ENCODE measurements at places on chromosomes 16 and 17.

- DNase-seq, result no peak
Observed at GRCh38 chr17:51133365-51133764, 12.7 kb upstream of the SPAG9 start.

DNA sequence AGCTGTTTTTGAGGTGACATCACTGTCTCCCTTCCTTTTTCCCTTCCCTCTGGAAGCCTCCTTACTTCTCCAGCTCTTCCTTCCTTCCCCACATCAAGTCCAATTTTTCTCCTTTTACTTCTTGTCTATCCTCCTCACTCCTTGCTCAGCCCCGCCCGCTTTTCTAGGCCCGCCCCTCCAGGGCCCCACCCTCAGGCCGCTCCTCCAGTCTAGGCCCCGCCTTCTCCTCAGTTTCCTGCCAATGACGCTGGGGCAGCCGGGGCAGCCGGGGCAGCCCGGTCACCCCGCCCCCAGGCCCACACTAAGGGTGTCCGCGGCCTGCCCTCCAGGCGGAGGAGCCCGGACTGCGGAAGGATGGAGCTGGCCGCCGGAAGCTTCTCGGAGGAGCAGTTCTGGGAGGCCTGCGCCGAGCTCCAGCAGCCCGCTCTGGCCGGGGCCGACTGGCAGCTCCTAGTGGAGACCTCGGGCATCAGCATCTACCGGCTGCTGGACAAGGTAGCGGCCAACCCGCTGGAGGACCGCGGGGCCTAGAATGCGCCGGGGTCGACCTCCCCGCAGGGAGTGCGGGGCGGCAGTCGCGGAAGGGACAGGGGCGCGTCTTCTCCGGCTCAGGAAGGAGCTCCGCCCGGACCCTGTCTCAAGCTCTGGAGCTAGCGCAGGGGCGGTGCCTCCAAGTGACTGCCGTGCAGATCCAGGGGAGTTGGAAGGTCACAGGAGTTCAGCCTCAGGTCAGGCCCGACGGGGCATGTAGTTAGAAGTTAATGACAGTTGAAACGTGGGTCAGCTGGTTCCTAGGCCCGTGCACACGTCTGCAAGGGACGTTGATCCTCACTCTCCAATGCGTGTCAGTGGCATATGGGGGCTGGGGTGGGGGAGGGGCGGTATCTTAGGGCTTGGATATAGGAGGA lies at the start of gene PCTP:
PCTP (plus strand) TSS at position 302 of the 908 bp plus-strand sequence; CDS start at position 355, 53 bp downstream.
- DNase-seq, result peak; percentile 72

DNA sequence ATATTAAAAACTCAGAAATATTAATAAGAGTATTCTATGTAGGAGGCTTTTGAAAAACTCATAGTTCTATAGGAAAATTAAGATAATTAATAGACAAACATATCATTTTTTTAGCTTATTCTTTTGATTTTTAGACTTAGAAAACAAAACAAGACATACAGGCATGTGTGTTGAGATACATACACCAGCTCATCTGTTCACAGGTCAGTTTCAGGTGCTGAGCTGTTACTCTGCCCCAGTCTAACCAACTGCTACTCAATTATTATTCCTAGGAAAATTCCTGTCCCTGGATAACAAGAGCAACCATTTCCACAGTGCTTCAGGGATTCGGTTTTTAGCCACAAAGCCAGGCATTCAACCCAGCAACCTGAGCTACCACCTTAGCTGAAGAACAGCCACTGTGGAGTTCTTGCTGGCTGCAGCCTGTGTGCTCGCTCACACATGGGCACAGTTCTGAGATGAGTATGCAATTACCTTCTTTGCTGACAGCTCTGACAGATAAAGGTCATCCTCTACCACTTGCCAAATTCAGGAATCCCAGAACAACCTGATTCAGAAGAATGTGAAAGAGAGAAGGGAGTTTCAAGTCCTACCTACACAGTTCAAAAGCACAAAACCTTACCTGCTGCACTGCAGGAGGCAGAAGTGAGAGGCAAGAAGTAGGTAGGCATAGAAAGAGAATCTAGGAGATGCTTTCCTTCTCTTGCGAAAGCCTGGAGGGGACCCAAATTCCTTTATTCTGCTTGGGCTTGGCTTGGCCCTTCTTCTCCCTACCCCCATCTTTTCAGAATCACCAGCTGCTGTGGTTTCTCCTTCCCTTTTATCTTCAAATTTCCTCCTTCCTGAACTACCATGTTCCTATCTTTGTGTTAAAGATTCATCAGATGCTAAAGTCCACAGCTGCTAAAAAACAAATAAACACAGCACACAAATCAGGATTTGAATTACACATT lies 62.7 kb downstream of the TEX2 start:
- peak; percentile 21 for DNase-seq

- DNase-seq, result no peak
Observed at GRCh38 chr16:49734331-49734730, 121.6 kb downstream of the ZNF423 start.

- DNase-seq, result no peak
Observed at GRCh38 chr17:82134101-82134500, 36.1 kb upstream of the FASN start.

All from GF-D8 (cell line).